ENCODE measurements at places on chromosomes 11 and 22. TPM values are rescaled to one million over a fixed set of nuclear protein-coding genes. Genes with fewer than 3 reads are reported as not detected.

The IGF2 gene
- 0.14 TPM for total RNA-seq

The DEUP1 gene
- not detected for total RNA-seq

The CYP2D6 gene
- 0.71 TPM for total RNA-seq

The LRRC32 gene
- not detected for total RNA-seq

The TSG101 gene
- 70.2 TPM for total RNA-seq

The RBMXL2 gene
- total RNA-seq = not detected

The KRTAP5-8 gene
- not detected for total RNA-seq

The NLRP14 gene
- 0.07 TPM for total RNA-seq

Data from foreskin keratinocyte (primary cell).